Uterine smooth muscle cell (primary cell): ENCODE measurements at places on chromosomes 1 and 21. TPM values are rescaled to one million over a fixed set of nuclear protein-coding genes. Genes with fewer than 3 reads are reported as not detected.

The SEC16B gene
- total RNA-seq: 3.4 and 3.7 TPM in 2 replicates

The DMBX1 gene
- total RNA-seq: not detected in 2 replicates

The LAMC2 gene
- total RNA-seq: 1.4 and 6.3 TPM in 2 replicates

The PKLR gene
- total RNA-seq: not detected in 2 replicates

The VASH2 gene
- total RNA-seq: 0.11 and 0.37 TPM in 2 replicates

The DNASE2B gene
- total RNA-seq: not detected in 2 replicates

The RGS18 gene
- not detected in 2 replicates for total RNA-seq

The GOLT1A gene
- not detected in 2 replicates for total RNA-seq

The CLCA1 gene
- total RNA-seq: under 0.01 TPM in 1 of 2 replicates, not detected in the other

The CDC20 gene
- 37.7 and 171 TPM in 2 replicates for total RNA-seq

The CIART gene
- total RNA-seq: 8.0 and 12.4 TPM in 2 replicates

The TCHH gene
- under 0.01 TPM in 1 of 2 replicates, not detected in the other for total RNA-seq
